ENCODE measurements at places on chromosomes 4 and X. TPM values are rescaled to one million over a fixed set of nuclear protein-coding genes. Genes with fewer than 3 reads are reported as not detected.

DNA sequence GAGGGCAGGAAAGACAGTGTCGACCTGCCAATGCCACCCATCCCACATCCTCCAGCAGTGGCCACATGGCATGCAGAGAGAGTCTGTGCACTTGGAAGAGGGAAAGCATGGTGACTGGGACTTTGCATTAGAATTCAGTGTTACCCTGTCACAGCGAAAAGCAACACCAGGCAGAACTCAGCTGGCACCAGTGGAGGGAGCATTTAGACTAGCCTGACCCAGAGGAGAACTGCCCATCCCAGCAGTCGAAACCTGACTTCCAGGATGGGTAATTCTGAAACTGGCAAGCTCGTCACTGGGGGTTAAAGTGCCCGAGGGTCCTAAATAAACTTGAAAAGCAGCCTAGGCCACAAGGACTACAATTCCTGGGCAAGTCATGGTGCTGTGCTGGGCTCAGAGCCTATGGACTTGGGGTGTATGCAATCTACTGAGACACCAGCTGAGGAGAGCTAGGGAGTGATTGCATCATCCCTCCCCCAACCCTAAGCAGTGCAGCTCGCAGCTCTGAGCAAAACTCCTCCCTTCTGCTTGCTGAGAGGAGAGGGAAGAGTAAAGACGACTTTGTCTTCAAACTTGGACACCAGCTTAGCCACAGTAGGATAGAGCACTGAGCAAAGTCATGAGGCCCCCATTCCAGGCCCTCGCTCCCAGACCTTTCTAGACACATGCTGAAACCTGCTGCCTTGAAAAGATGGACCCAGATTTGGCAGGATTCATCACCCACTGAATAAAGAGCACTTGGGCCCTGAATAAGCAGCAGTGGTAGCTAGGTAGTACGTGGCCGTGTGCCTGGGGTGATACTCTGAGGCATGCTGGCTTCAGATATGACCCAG, 68.8 kb downstream of the DDX60L start:
- DNase-seq: no peak

- DNase-seq: no peak
Measured at GRCh38 chrX:41758401-41758800, 34.4 kb downstream of the GPR82 start.

DNA sequence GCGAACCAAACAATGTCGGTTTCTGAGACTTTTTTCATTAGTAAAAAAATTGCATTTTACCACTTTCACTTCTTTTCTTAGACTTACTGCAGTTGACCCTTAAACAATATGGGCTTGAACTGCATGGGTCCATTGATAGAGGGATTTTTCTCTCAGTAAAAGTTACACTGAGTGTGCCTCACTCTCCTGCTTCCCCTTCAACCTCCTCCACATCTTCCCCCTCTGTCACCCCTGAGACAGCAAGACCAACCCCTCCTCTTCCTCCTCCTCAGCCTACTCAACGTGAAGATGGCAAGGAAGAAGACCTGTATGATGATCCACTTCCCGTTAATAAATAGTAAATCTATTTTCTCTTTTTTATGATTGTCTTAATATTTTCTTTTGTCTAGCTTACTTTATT, 43.4 kb downstream of the TEC start:
- DNase-seq: no peak

GRCh38 chrX:9195199-9195880, 161.4 kb upstream of the FAM9B start:
- DNase-seq: no peak

- no peak for DNase-seq
Measured at GRCh38 chr4:183163135-183163534, 64.1 kb downstream of the WWC2 start.

Gene MAGEA6
- not detected for polyA plus RNA-seq
